ENCODE measurements at places on chromosomes 3 and 15. TPM values are rescaled to one million over a fixed set of nuclear protein-coding genes. Genes with fewer than 3 reads are reported as not detected.

PARP3 gene
- total RNA-seq = 8.3 TPM

LINGO1 gene
- total RNA-seq = 10.0 TPM

MB21D2 gene
- total RNA-seq = 5.0 TPM

PLCH1 gene
- 0.71 TPM for total RNA-seq

LRRIQ4 gene
- total RNA-seq = not detected

PHLDB2 gene
- 14.3 TPM for total RNA-seq

OXTR gene
- 10.5 TPM for total RNA-seq

ST3GAL6 gene
- 1.2 TPM for total RNA-seq

GPR27 gene
- 3.1 TPM for total RNA-seq

SOX14 gene
- total RNA-seq = not detected

RBMS3 gene
- 0.51 TPM for total RNA-seq

GOLGA6D gene
- total RNA-seq = not detected

ADCY5 gene
- 0.34 TPM for total RNA-seq

PARP16 gene
- 11.4 TPM for total RNA-seq

GCSAM gene
- total RNA-seq = not detected

PATL2 gene
- not detected for total RNA-seq

GMNC gene
- not detected for total RNA-seq

TEX55 gene
- not detected for total RNA-seq

GNAT1 gene
- not detected for total RNA-seq

Measured in A549 treated with Mapracorat at 1 μM for 4 hours (cell line).